Stimulated activated CD4-positive, alpha-beta T cell treated with anti-CD3 and anti-CD28 coated beads, Interleukin-4, amount 100 ng/mL, for 1 hour (primary cell): ENCODE measurements at places on chromosomes 12 and 14.

DNA sequence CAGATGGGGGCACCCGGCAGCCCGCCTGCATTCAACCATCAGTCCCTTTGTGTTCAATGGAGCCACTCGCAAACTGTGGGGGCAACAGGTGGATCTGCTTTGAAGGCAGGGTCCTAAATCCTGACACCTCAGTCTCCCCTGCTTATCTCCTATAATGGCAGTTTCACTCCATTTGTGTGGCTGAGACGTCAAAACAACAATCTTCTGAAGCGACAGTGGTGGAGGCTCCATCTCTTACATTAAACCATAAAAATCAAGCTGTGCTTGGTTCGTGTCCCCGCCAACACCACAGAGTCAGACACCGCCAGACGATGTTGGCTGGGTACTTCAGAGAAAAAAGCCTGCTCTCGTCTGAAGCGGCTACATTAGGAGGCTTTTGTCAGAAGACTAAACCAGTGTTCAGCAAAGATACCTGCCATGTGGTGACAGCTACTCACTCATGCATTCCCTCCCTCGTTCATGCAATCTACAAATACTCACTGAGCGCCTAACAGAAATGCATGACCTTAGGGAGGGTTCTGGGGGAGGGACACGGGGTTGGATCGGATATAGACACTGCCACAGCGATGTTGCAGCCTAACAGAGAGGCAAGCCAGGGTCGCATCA, 253.9 kb downstream of the FOXN3 start:
- DNase-seq, result no peak

DNA sequence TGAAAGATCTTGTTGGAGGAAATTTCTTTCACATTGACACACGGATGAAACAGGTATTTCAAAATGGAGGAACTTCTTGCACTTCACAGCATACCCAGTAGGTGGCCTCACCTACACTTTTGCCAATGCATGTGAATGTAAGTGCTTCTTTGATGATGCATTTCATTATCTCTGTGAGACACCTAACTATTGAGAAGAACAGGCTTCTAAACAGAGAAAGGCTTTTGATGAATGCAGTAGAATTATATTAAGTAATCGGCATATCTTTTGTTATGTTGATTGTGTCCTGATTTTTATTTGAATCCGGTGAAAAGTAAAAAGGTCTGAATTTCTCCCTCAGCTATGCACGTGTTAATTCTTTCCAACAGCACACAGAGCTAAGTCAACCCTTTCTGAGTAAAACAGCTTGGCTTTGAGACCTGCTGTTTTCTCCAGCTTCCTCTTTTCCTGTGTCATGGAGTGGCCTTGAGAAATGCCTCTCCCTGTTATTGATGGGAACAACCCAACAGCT, 399.0 kb downstream of the NAV3 start:
- no peak for DNase-seq

DNA sequence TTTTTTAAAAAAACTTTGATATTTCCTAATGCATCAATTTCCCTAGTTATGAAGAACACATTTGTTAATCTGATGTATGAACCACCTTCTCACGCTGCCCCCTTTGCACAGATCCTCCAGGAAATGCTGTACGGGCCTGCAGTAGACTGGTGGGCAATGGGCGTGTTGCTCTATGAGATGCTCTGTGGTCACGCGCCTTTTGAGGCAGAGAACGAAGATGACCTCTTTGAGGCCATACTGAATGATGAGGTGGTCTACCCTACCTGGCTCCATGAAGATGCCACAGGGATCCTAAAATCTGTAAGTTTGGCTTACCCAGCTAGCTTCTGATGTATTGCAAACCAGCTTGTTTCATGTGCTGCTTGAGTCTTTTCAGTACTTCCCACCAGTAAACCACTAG, 165.0 kb upstream of the HIF1A start:
- DNase-seq, result no peak

DNA sequence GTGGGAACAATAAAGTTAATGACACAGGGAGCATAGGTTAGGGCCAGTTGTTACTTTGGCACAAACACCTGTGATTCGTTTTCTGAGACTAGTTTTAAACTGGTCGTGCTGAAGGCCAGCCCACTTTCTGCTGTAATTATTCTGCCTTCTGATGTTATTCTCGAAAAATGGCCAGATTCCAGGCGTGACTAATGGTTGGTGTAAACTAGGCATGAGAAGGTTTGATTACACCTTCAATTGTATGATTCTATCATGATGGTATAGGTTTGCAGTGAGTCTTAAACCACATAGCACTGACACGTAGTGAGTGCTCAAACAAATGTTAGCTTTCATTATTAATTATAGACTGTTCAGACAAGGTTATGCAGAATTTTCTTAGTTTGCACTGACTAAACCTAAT, 39.0 kb downstream of the CKB start:
- no peak for DNase-seq

GRCh38 chr14:55699131-55700057, 119.4 kb downstream of the KTN1 start:
- DNase-seq, result no peak

GRCh38 chr12:123102781-123103503, 47.9 kb downstream of the PITPNM2 start:
- DNase-seq, result no peak

DNA sequence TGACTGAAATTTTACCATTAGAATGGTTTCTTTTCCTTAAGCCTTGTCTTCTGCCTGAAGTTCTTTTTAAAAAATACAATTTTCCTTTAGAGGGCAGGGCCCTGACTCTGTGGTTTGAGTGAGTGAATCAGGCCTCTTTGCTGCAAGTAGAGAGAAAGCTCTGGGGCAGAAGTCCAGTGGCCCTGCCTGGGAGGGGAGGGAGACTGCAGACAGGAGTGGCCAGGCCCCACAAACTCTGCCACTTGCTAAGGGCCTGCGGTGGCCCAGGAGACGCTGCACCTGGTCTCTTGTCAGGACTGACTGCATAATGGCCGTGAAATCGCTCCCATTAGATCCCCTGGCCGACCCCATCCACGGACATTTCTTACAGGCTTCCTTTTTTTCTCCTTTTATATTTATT, 25.5 kb downstream of the TSPAN11 start:
- DNase-seq, result no peak

DNA sequence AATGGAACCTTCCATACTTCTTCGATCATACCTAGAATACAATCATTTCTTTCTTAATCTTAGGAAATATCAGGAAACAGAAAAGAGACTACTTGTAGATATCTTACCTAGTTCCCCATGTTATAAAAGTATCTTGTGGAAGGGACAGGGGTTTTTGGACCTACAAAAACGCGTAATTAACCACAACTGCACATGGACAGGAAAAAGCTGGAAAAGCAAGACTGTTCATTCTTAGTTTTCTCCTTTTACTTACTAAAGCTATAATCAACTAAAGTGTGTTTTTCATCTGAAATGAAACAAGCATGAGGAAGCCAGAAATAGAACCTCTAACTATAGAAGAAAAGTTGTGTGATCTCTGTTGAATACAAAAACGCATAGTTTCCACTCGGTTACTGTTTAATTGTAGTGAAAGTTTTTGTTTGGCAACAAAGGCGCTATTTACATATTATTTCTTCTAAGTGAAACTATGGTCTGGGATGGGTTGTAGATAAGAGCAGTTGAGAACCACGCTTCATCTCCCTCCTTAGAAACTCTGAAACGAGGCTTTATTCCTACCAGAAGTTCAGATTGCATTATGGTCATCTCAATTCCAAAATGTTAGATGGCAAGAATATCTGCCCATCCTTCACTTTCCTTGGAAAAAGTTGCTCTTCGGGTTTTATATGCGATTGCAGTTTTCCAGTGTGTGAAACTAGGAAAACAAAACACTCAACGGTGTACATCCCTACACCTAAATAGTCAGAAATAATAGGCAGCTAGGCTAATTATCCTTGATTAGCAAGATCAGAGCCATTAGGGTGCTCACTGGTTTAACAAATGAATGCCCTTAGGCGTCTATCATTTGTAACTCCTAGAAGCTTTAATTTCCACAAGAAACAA, 1.1 kb downstream of the BCAT1 start:
- no peak for DNase-seq

- DNase-seq, result no peak
Observed at GRCh38 chr12:109513051-109513450, 35.6 kb downstream of the UBE3B start.

- DNase-seq, result no peak
Observed at GRCh38 chr12:123731596-123731995, 19.4 kb downstream of the ATP6V0A2 start.

GRCh38 chr14:72828604-72829003, 65.3 kb downstream of the DPF3 start:
- no peak for DNase-seq

DNA sequence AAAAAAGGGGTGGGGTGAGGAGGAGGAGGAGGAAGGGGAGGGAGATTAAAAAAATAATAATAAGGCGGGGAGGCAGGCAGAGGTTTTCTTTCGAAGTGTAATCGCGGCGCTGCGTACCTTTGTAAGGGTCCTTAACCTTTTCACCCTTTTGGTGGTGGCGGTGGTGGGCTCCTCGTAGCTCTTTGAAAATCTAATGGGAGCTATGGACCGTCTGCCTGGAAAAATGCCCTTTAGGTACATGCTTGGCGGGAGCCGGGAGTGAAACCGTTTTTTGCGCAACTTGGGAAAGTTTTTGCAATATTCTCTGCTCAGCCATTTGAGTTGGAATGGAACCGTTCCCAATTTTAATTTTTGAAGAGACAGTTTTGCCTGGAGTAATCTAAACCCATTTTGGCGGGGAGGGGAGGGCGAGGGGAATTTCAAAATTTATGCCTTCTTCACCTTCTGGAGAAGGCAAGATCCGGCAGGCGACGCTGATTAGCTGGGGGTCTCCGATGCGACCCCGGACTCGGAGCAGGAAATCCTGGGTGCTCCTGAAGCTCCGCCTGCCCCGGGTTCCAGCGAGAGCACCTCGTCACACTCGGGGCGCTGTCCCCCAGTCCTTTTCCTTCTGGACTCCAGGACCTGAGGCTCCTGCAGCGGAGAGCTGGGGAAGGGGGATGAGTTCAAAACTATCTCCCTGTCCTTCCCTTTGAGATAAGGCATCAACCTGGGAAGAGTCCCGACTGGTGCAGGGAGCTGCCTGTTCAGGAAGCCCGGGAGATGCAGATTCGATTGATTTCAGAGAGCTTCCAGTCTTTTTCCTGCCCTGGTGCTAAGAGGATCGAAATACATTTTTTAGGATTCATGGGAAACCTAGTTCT, 74.6 kb upstream of the TBX5 start:
- no peak for DNase-seq

- DNase-seq, result no peak
Observed at GRCh38 chr12:124727264-124727800, 136.3 kb downstream of the SCARB1 start.
